ENCODE measurements at places on chromosomes 4 and X. TPM values are rescaled to one million over a fixed set of nuclear protein-coding genes. Genes with fewer than 3 reads are reported as not detected.

The JCHAIN gene
- total RNA-seq = not detected

The STAP1 gene
- not detected for total RNA-seq

The NWD2 gene
- total RNA-seq = not detected

The CACNA1F gene
- not detected for total RNA-seq

The CENPVL2 gene
- not detected for total RNA-seq

The QRFPR gene
- under 0.01 TPM for total RNA-seq

The CXorf58 gene
- total RNA-seq = not detected

The MBNL3 gene
- 2.8 TPM for total RNA-seq

The RAB39B gene
- 0.59 TPM for total RNA-seq

The AFP gene
- 2.5 TPM for total RNA-seq

The PCDH7 gene
- total RNA-seq = 39.3 TPM

The VSIG1 gene
- total RNA-seq = not detected

The EDA2R gene
- total RNA-seq = 3.2 TPM

The KLB gene
- not detected for total RNA-seq

The SLC9A7 gene
- 13.1 TPM for total RNA-seq

The ARSJ gene
- total RNA-seq = 32.3 TPM

The GPC4 gene
- 0.34 TPM for total RNA-seq

The IQSEC2 gene
- total RNA-seq = 9.4 TPM

The ZNF630 gene
- 1.3 TPM for total RNA-seq

The PDGFRA gene
- total RNA-seq = 69.4 TPM

The CLTRN gene
- not detected for total RNA-seq

The LDB2 gene
- total RNA-seq = 3.9 TPM

The DSPP gene
- total RNA-seq = not detected

The LCORL gene
- 5.5 TPM for total RNA-seq

The DUX4 gene
- total RNA-seq = not detected

Measured in bronchus fibroblast of lung (primary cell).